Karpas-422 (cell line): ENCODE measurements at places on chromosomes 4 and X. TPM values are rescaled to one million over a fixed set of nuclear protein-coding genes. Genes with fewer than 3 reads are reported as not detected.
A peak's percentile ranks its signal among the peaks of the same experiment; 100 is the strongest.

CPE gene
- not detected in 2 replicates for total RNA-seq

- no peak for DNase-seq
- H3K4me3 ChIP-seq, result no peak overlapping the region
- H3K27me3 ChIP-seq, result no peaks in the 10 kb centered on the region
- H3K27ac ChIP-seq, result no peak overlapping the region
- no peaks in the 10 kb centered on the region for H3K36me3 ChIP-seq
Observed at GRCh38 chr4:81607950-81608349, 136.2 kb upstream of the RASGEF1B start.

GRCh38 chr4:87524456-87524855 lies 4.7 kb downstream of the SPARCL1 start:
- H3K27me3 ChIP-seq, result no peaks in the 10 kb centered on the region
- no peak overlapping the region for H3K4me3 ChIP-seq
- no peak overlapping the region for H3K27ac ChIP-seq
- H3K36me3 ChIP-seq, result no peaks in the 10 kb centered on the region
- DNase-seq, result no peak
- H3K4me1 ChIP-seq, result peaks cover 70% of the 10 kb centered on the region

CT45A5 gene
- total RNA-seq, result not detected in 2 replicates

FRMD7 gene
- total RNA-seq, result not detected in 2 replicates

DNA sequence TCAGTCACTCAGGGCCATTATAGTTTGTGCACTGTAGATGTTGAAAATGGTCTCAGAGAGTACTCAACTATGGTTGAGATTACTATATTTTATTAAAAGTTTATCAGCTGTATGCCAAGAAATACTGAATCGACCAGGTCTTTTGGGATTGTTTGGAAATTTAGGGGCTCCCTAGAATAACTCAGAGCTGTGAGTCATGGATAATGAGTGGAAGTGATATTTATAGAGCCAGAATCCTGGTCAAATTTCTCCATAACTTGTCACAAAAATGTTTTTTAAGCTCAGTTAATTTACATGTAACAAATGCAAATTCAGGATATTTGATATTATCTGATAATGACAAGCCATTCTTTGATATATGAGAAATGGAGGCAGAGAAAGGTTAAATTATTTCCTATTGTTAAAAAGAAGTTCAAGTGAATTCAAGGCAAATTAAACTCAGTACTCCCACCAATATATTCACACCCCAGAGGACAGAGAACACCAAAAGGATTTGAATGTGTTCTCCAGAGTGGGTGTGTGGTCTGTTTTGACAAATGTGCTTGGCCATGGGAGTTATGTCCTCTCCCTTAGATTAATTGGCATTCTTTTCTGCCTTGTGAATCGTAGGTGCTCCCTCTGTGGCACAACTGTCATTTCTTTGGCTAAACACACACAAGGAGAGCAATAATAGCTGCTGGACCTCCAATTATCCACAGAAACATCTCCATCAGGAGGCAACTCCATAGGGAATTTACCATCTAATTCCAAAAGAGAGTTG lies 37.7 kb downstream of the ARHGAP24 start:
- H3K4me3 ChIP-seq, result peak overlapping the region; percentile 34; the same call in 1 of the 2 replicates
- H3K4me1 ChIP-seq, result peaks cover 78% of the 10 kb centered on the region
- no peaks in the 10 kb centered on the region for H3K27me3 ChIP-seq
- peak overlapping the region; percentile 49 for H3K27ac ChIP-seq
- DNase-seq, result no peak

DNA sequence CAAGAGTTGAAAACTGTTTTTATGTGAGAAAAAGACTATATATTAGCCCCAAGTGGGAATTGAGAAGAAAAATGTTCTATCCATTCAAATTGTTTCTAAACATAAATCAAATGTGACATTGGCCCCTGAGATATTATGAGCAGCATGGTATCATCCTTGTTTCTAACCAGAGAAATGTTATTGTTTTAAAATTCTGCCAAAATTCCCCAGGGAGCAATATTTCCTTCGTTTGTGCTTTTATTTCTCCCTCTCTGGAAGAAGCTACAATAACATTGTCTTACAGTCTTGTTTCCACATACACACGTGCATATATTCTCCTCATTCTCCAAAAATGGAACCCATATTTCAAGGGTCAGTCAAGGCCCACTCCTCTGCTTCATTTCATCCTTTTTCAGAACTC lies 46.7 kb downstream of the MAGEB17 start:
- no peak overlapping the region for H3K27ac ChIP-seq
- DNase-seq, result no peak
- no peak overlapping the region for H3K4me3 ChIP-seq

CDKL2 gene
- 0.11 TPM in 1 of 2 replicates, not detected in the other for total RNA-seq

- no peaks in the 10 kb centered on the region for H3K36me3 ChIP-seq
- no peaks in the 10 kb centered on the region for H3K27me3 ChIP-seq
- H3K4me1 ChIP-seq, result no peaks in the 10 kb centered on the region
- H3K27ac ChIP-seq, result no peak overlapping the region
Observed at GRCh38 chr4:4666693-4667621, 125.1 kb upstream of the STX18 start.

GRCh38 chr4:116018831-116019230 lies 905.4 kb upstream of the NDST4 start:
- H3K4me3 ChIP-seq, result no peak overlapping the region
- DNase-seq, result no peak
- no peak overlapping the region for H3K27ac ChIP-seq
- H3K4me1 ChIP-seq, result no peaks in the 10 kb centered on the region
- H3K36me3 ChIP-seq, result no peaks in the 10 kb centered on the region
- no peaks in the 10 kb centered on the region for H3K27me3 ChIP-seq

GRCh38 chr4:108529984-108530905 lies 90.1 kb upstream of the RPL34 start:
- H3K27me3 ChIP-seq, result no peaks in the 10 kb centered on the region
- no peak for DNase-seq
- H3K27ac ChIP-seq, result no peak overlapping the region
- H3K4me1 ChIP-seq, result no peaks in the 10 kb centered on the region

DNA sequence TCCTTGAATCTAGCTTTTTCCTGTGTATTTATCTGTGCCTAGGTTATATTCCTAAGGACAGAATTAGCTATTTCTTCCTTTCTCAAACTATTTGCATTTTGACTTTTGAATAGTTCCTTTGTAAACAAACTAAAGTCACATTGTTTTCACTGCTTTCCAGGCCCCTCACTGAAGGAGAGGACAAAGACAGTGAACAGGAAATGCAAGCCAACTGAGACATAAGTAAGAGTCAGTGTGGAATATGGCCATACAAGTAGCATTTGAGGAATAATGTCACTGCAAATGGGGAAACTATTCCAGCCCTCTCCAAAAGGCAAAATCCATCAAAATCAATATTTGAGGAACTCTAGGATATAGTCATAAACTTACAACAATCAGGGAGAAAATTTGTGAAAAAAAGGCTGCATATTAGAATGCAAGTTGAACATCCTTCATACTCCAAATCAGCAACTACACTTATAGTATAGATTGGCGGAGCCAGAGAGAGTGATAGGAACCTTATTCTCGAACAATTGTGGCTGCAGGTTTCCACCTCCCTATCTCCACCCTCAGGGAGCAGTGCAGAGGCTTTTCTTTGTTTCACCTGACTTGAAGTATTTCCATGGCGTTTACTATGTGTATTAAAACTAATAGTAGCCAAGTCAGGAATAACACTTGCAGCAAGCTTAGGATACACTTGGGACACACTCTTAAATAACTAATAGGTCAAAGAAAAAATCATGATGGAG lies 1110.4 kb upstream of the ADGRL3 start:
- DNase-seq, result no peak
- no peaks in the 10 kb centered on the region for H3K4me1 ChIP-seq
- H3K27ac ChIP-seq, result no peak overlapping the region
- no peak overlapping the region for H3K4me3 ChIP-seq

- H3K27me3 ChIP-seq, result no peaks in the 10 kb centered on the region
- no peak overlapping the region for H3K4me3 ChIP-seq
- H3K36me3 ChIP-seq, result no peaks in the 10 kb centered on the region
- no peak for DNase-seq
- H3K27ac ChIP-seq, result no peak overlapping the region
- no peaks in the 10 kb centered on the region for H3K4me1 ChIP-seq
Observed at GRCh38 chrX:29024871-29025270, 437.6 kb downstream of the IL1RAPL1 start.

GRCh38 chr4:182531555-182532162 lies 288.5 kb downstream of the TENM3 start:
- H3K4me3 ChIP-seq, result no peak overlapping the region
- H3K36me3 ChIP-seq, result no peaks in the 10 kb centered on the region
- no peak for DNase-seq
- no peaks in the 10 kb centered on the region for H3K27me3 ChIP-seq

GRCh38 chr4:22897520-22898108 lies 204.9 kb downstream of the GBA3 start:
- H3K27ac ChIP-seq, result no peak overlapping the region
- H3K36me3 ChIP-seq, result no peaks in the 10 kb centered on the region
- H3K4me3 ChIP-seq, result no peak overlapping the region
- H3K4me1 ChIP-seq, result no peaks in the 10 kb centered on the region

- H3K27ac ChIP-seq, result no peak overlapping the region
- no peaks in the 10 kb centered on the region for H3K4me1 ChIP-seq
- no peaks in the 10 kb centered on the region for H3K36me3 ChIP-seq
- no peak for DNase-seq
Observed at GRCh38 chr4:76293772-76294171, 12.8 kb upstream of the STBD1 start.

GRCh38 chr4:136078976-136079375 lies 1453.3 kb downstream of the PCDH18 start:
- no peak overlapping the region for H3K4me3 ChIP-seq
- no peak overlapping the region for H3K27ac ChIP-seq
- H3K4me1 ChIP-seq, result no peaks in the 10 kb centered on the region
- no peaks in the 10 kb centered on the region for H3K36me3 ChIP-seq
- no peaks in the 10 kb centered on the region for H3K27me3 ChIP-seq
